Activated T-helper 9 cell treated with anti-CD3 and anti-CD28 coated beads, Interleukin-2, amount 50 U/mL, for 16 hours (primary cell): ENCODE measurements at places on chromosomes 2 and 18.

DNA sequence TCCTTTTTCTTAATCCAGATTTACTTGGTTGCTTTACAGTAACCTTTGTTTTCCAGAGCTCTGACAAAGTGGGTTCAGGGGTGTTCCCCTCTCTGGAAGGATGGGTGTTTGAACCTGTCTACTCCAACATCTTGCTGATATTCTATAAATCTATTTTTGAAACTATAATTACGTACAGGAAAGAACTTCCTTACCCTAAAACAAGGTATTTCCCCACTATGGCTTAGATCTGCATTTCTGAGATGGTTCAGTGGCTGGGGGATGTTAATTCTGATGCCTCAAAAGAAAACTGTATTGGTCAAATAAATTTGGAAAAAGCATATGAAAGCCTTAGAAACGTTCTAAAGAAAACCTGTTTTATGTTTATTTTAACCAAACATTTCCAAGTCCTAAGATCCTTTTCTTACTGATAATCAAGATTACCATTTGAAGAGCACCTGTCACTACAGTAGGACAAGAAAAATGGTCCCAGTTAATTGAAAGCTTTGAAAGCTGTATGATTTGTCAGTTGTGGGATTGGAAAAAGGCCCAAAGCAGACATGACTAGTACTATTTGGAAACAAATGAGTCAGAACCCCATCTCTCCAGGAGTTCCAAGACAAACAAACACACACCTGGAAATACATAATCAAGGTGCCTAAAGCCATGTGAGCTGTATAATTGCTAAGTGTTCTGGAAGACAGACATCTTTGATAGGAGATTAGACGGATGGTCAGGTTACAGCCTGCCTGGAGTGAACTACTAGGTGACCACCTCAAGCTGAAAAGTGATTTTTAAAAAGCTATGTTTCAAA is 57.5 kb downstream of the KDM3A start:
- no peak for DNase-seq

GRCh38 chr18:63313396-63313917 is 6.1 kb downstream of the BCL2 start:
- DNase-seq: no peak

DNA sequence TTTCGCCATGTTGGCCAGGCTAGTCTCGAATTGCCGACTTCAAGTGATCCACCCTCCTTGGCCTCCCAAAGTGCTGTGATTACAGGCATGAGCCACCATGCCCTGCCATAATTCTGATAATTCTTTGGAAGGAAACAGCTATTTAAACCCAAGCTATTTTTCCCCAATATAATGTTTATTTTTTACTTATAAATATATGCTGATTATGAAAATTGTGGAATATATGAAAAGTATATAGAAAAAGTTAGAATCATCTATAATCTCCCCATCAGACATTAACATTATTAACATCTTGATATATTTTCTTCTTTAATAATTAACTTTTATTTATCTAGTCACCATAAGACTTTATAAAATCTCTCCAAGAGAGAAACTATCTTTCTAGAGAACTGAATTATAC is 41.2 kb downstream of the HADHB start:
- no peak for DNase-seq

GRCh38 chr2:169173876-169174275 is 104.5 kb downstream of the DHRS9 start:
- no peak for DNase-seq
